ENCODE measurements at places on chromosomes 1 and 21. TPM values are rescaled to one million over a fixed set of nuclear protein-coding genes. Genes with fewer than 3 reads are reported as not detected.

- no peaks in the 10 kb centered on the region for H3K27me3 ChIP-seq
- peaks cover 12% of the 10 kb centered on the region for H3K4me1 ChIP-seq
- no peaks in the 10 kb centered on the region for H3K36me3 ChIP-seq
- H3K27ac ChIP-seq = no peak overlapping the region
- no peak for DNase-seq
- no peak overlapping the region for H3K4me3 ChIP-seq
These were observed 30.1 kb upstream of the EPS15 start for GRCh38 chr1:51549016-51549619.

DNA sequence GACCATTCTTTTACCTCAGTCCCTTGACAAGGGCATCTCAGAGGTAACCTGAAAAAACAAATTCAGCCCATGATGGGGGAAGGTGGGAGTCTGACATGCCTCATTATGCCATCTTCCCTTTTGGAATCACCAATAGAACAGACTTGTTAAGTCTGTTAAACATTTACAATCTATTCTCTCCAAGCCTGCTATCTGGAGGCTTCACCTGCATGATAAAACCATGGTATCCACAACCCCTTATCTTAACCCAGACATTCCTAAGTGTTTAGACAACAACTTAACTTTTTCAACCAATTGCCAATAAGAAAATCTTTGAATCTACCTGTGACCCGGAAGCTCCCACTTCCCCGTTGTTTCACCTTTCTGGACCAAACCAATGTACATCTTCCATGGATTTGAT is 233.0 kb upstream of the CACYBP start:
- H3K4me3 ChIP-seq = no peak overlapping the region
- no peaks in the 10 kb centered on the region for H3K36me3 ChIP-seq
- H3K27ac ChIP-seq = no peak overlapping the region
- no peaks in the 10 kb centered on the region for H3K27me3 ChIP-seq
- DNase-seq = no peak

GRCh38 chr1:151036356-151036755 is at the start of gene BNIPL:
TSS of gene BNIPL (plus strand) at chr1:151036586. CDS start at chr1:151036726, 140 bp downstream.
- H3K4me3 ChIP-seq = no peak within 1 kb of the TSS
- no peak within 1 kb of the TSS for H3K27ac ChIP-seq
- DNase-seq = no peak
- H3K27me3 ChIP-seq = no peaks in the 10 kb centered on the region

DNA sequence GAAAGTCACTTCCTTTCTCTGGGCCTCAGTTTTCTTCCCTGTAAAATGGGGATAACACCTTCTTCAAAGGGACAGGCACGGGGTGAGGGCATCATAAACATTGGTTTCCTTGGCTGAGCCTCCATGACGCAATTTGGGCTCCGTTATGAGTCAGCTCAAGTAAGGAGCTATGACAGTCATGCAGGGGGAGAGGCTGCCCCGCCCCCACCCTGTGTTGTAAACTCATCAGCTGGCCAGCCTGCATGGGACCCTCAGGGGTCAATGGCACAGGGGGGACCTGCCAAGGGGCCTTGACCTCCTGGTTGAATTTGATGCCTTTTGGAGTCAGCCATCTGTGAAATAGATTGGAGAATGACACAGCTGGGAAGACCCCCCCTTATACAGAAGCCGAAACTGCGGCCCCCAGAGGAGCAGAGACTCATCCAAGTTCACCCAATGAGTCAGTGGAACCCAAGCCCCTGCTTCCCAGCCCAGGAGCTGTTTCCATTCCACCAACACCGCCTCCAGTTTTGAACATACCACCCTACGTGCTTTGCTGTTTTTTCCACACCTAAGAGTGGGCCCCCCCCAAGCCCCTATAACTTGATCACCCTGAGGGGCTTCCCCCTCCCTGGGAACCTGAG is 36.8 kb upstream of the RUNX3 start:
- H3K4me3 ChIP-seq = no peak overlapping the region
- H3K36me3 ChIP-seq = no peaks in the 10 kb centered on the region
- peak overlapping the region; percentile 98 for H3K27ac ChIP-seq

- no peak within 1 kb of the TSS for H3K27ac ChIP-seq
- H3K36me3 ChIP-seq = no peaks in the 10 kb centered on the region
- no peaks in the 10 kb centered on the region for H3K4me1 ChIP-seq
- H3K27me3 ChIP-seq = no peaks in the 10 kb centered on the region
These were observed at the start of gene KRTAP20-3 for GRCh38 chr21:30642564-30642963. TSS of gene KRTAP20-3 (plus strand) at chr21:30642864.

The PTPRU gene
- 1.5 TPM for total RNA-seq

DNA sequence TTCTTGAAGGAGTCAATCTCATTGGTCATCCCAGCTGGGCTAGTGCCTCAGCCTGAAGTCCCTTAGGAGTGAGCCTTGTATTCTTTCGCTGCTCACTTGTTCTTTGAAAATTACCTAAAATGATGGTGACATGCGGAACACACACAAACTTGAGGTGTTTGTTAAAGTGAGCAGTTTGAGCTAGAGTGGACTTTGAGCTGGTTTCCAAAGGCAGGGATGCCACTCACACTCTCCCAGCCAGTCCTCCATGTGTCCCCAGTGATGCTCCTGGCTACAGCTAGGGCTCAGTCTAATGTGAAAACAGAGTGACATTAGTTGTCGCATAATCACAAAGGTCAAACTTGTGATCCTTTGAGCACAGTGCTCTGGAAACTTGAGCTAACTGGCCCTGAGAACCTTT is 84.3 kb downstream of the DTL start:
- H3K27me3 ChIP-seq = no peaks in the 10 kb centered on the region
- H3K4me1 ChIP-seq = peaks cover 8% of the 10 kb centered on the region
- no peaks in the 10 kb centered on the region for H3K36me3 ChIP-seq
- H3K4me3 ChIP-seq = no peak overlapping the region
- no peak overlapping the region for H3K27ac ChIP-seq
- no peak for DNase-seq

DNA sequence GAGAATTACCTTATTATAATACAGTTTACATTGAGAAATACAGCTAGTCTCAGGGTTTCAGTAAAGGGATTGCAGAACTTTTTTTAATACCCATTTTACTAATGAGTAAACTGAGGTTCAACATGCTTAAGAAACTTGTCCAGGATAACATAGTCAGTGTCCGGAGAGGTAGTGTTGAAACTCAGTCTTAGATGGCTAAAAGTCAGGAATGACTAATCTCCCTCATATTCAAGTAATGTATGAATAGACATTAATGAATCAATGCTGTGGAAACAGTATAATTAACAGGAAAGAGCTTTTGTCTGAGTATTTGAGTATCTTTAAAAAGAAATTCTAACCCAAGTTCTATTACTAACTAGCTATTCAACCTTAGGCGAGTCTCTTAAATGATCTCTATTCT is 397.6 kb downstream of the PLA2G4A start:
- no peak for DNase-seq
- no peaks in the 10 kb centered on the region for H3K4me1 ChIP-seq
- H3K36me3 ChIP-seq = no peaks in the 10 kb centered on the region
- H3K27ac ChIP-seq = no peak overlapping the region

- H3K4me1 ChIP-seq = no peaks in the 10 kb centered on the region
- no peak overlapping the region for H3K27ac ChIP-seq
- H3K36me3 ChIP-seq = no peaks in the 10 kb centered on the region
- no peak for DNase-seq
These were observed 74.0 kb downstream of the FOXD2 start for GRCh38 chr1:47511825-47512224.

GRCh38 chr1:1602304-1602967 is 2.5 kb upstream of the FNDC10 start:
- no peaks in the 10 kb centered on the region for H3K36me3 ChIP-seq
- H3K27me3 ChIP-seq = no peaks in the 10 kb centered on the region
- DNase-seq = no peak
- H3K4me1 ChIP-seq = peaks cover 40% of the 10 kb centered on the region
- H3K4me3 ChIP-seq = no peak overlapping the region
- H3K27ac ChIP-seq = peak overlapping the region; percentile 43

The KCNE2 gene
- total RNA-seq = not detected

GRCh38 chr1:114707604-114708003 is 9.0 kb downstream of the NRAS start:
- no peak for DNase-seq
- no peaks in the 10 kb centered on the region for H3K27me3 ChIP-seq
- no peaks in the 10 kb centered on the region for H3K4me1 ChIP-seq
- peaks cover 3% of the 10 kb centered on the region for H3K36me3 ChIP-seq

DNA sequence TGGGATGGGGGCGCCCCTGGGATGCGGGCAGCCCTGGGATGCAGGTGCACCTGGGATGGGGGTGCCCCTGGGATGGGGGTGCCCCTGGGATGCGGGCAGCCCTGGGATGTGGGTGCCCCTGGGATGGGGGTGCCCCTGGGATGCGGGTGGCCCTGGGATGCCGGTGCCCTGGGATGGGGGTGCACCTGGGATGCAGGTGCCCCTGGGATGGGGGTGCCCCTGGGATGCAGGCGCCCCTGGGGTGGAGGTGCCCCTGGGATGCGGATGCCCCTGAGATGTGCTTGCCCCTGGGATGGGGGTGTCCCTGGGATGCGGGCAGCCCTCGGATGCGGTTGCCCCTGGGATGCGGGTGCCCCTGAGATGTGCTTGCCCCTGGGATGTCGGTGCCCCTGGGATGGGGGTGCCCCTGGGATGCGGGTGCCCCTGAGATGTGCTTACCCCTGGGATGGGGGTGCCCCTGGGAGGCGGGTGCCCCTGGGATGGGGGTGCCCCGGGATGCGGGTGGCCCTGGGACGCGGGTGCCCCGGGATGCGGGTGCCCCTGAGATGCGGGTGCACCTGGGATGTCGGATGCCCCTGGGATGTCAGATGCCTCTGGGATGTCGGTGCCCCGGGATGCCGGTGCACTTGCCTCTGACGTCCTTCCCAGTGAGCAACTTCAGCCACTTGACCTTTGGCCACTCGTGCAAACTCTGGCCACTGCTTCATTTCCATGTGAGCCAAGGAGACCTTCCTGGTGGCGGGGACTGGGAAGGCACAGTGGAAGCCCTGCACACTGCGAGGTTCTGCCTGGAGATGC is 37.3 kb upstream of the SLC19A1 start:
- no peak overlapping the region for H3K27ac ChIP-seq
- H3K36me3 ChIP-seq = no peaks in the 10 kb centered on the region
- no peaks in the 10 kb centered on the region for H3K4me1 ChIP-seq
- no peak overlapping the region for H3K4me3 ChIP-seq

DNA sequence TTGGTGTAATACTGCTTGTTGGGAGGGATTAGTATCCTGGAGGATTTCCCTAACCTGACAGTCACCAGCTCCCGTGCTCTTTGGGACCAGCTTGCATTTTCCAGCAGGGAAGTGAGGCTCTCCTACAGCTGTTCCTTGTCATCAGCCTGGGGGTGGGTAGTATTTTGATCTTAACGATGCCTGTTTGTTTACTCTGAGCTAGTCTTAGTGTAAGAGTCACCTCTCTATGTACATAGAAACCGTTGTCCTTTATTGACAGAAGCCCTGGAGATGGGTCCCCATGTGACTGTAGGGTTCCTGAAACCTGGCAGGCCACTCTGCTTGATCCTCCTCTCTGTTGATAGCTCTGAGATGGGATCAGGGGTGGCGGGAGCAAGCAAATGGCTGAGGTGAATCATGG is 58.0 kb downstream of the ACP6 start:
- H3K27me3 ChIP-seq = no peaks in the 10 kb centered on the region
- peaks cover 19% of the 10 kb centered on the region for H3K4me1 ChIP-seq
- H3K27ac ChIP-seq = no peak overlapping the region
- H3K4me3 ChIP-seq = no peak overlapping the region

GRCh38 chr1:243268751-243269460 is 13.1 kb downstream of the SDCCAG8 start:
- H3K27me3 ChIP-seq = no peaks in the 10 kb centered on the region
- no peak overlapping the region for H3K4me3 ChIP-seq
- no peak overlapping the region for H3K27ac ChIP-seq
- DNase-seq = no peak
- H3K36me3 ChIP-seq = peaks cover 2% of the 10 kb centered on the region

GRCh38 chr1:119682141-119682540 is 29.6 kb upstream of the PHGDH start:
- H3K27ac ChIP-seq = no peak overlapping the region
- H3K4me3 ChIP-seq = no peak overlapping the region

The DNAI4 gene
- total RNA-seq = 0.77 TPM

DNA sequence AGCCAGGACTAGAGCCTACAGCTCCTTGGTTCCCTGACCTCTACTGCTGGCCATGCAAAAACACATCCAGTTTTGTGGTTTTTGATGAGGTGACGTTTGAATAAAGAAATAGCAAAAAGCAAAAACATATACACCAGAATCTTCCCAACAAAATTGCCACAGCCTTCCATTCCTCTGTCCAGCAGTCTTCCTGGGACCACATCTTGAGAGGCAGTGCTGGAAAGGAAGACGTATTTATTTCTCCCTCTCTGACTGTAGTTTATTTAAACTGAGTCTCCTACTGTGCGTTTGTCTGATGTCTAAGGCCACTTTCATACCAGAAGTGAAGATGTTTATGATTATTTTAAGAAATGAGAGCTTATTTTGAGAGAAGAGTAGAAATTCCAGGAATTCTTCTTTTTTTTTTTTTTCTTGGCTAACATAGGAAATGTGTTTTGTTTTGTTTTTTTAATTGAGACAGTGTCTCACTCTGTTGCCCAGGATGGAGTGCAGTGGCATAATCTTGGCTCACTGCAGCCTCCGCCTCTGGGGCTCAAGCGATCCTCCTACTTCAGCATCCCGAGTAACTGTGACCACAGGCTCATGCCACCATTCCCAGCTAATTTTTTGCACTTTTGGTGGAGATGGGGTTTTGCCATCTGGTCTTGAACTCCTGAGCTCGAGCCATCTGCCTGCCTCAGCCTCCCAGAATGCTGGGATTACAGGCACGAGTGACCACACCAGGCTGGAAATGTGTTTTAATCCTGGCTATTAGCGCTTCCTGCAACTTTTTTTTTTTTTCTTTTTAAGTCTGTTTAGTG is 118.5 kb downstream of the ITSN1 start:
- H3K36me3 ChIP-seq = no peaks in the 10 kb centered on the region
- no peaks in the 10 kb centered on the region for H3K4me1 ChIP-seq
- H3K4me3 ChIP-seq = no peak overlapping the region
- DNase-seq = no peak
- H3K27ac ChIP-seq = no peak overlapping the region

DNA sequence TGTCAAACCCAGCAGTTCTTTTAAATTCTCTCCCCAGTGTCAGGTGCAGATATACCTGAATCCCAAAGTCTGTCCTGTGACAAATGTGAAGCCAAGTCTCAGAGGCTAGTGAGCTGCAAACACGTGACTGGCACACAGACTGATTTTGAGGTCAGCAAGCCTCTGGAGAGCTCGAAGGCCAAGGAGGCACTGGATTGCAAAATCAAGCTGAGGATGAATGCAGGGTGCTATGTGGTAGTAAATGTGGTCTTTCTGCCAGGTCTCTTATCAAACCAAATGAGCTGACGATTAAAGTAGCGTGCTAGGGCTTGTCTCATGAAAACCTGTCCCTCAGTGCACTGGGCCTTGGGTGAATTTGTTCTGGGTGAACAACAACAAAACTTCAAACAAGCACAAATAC is 20.6 kb downstream of the GPR3 start:
- DNase-seq = no peak
- peaks cover 24% of the 10 kb centered on the region for H3K4me1 ChIP-seq
- H3K36me3 ChIP-seq = peaks cover 52% of the 10 kb centered on the region

The ACBD3 gene
- total RNA-seq = 20.5 TPM

GRCh38 chr1:17933971-17934370 is 173.6 kb upstream of the IGSF21 start:
- H3K27ac ChIP-seq = no peak overlapping the region
- no peaks in the 10 kb centered on the region for H3K4me1 ChIP-seq
- no peaks in the 10 kb centered on the region for H3K36me3 ChIP-seq
- H3K27me3 ChIP-seq = no peaks in the 10 kb centered on the region
- no peak overlapping the region for H3K4me3 ChIP-seq
- no peak for DNase-seq
